ENCODE measurements at places on chromosomes 16 and 17. TPM values are rescaled to one million over a fixed set of nuclear protein-coding genes. Genes with fewer than 3 reads are reported as not detected.

Gene SCGB1C2
- not detected for polyA plus RNA-seq

Gene TMC7
- 2.0 TPM for polyA plus RNA-seq

Gene PIP4K2B
- polyA plus RNA-seq, result 24.8 TPM

Gene HSD17B1
- 1.8 TPM for polyA plus RNA-seq

Gene CCL11
- not detected for polyA plus RNA-seq

Gene TAT
- polyA plus RNA-seq, result 0.03 TPM

Gene METTL22
- 85.2 TPM for polyA plus RNA-seq

Gene GNGT2
- 1.7 TPM for polyA plus RNA-seq

Gene BAHCC1
- polyA plus RNA-seq, result 0.26 TPM

Gene TBC1D3
- not detected for polyA plus RNA-seq

Gene METTL23
- polyA plus RNA-seq, result 41.3 TPM

Gene TRAPPC1
- 194 TPM for polyA plus RNA-seq

Gene CCL22
- not detected for polyA plus RNA-seq

Gene STH
- polyA plus RNA-seq, result not detected

Gene TMC5
- 1.6 TPM for polyA plus RNA-seq

Gene SPN
- 1.5 TPM for polyA plus RNA-seq

Gene TEKT5
- polyA plus RNA-seq, result 0.24 TPM

Gene ZG16B
- polyA plus RNA-seq, result not detected

Gene MAP3K14
- 5.2 TPM for polyA plus RNA-seq

Gene CCL7
- polyA plus RNA-seq, result not detected

Gene KRTAP4-3
- not detected for polyA plus RNA-seq

Gene DHRS7C
- not detected for polyA plus RNA-seq
